Stimulated activated CD8-positive, alpha-beta memory T cell treated with anti-CD3 and anti-CD28 coated beads, Interleukin-4, amount 100 ng/mL, for 1 hour (primary cell): ENCODE measurements at places on chromosomes 12 and 14.

DNA sequence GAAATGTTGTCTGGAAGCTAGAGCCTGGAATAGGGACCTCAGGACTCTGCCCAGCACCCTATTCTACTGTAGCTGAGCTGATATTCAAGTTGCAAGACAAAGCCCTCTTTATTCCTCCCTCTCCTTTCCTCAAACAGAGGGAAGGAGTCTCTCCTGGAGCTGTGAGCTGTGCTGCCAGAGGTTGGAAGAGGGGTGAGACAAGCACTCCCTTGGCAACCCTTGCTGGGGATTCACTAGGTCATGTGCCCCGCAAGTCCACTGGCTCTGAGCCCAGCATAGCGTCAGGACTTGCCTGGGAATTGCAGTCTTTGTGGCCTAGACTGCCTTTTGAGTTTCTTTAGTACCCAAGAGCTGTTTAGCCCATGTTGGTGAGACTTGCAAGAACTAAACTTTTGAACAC lies 11.4 kb upstream of the ASCL1 start:
- DNase-seq = no peak

DNA sequence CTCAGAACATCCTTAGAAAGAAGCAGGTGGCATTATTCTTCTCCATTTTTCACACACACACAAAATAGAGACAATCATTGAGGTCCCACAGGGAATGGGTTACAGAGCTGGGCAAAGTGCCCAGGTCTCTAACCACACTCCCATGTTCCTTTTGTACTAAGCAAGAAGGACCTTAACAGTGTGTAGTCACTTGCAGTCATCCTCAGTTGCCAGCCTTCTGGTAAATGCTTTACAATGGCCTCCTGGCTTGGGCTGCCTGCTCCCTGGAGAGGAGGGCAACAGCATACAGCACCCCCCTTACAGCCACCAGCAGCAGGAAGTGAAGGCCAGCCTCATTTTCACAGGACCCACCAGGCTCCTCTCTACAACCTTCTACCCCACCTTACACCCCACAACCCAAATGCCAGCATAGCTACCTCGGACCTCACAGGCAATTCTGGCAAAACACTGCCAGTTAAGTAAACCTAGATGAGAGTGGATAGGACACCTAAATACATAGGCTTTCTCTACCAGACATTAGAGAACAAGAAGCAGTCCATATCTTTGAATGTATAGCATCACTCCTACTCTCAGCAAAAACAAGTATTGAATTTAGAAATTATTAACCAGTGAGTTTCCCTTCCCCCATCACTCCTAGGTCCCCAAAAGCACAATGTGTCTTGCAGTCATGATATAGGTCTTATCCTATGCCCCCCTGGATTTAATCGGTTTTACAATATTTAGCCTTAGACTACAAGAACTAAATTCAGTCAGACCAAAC lies 88.1 kb downstream of the PPP2R5E start:
- no peak for DNase-seq

GRCh38 chr12:39503439-39503838 lies 60.5 kb upstream of the KIF21A start:
- DNase-seq = no peak

DNA sequence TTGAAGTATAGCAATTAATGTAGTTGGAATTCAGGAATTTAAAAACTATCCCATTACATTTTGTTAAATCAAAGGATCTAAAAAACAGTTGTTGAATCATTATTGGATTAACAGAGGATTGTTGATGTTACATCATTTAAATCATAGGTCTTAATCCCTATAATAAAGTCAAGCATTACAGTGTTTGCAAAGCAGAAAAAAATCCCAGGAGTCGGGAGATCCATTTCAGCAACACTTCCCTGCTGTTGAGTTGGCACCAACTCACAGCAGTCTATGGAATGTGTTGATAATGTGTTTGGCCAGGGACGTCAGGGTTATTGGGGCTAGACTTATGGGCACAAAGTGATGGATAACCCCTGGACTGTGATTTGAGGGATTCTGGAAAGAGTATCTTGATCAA lies 99.1 kb upstream of the TMTC1 start:
- no peak for DNase-seq

GRCh38 chr12:58916921-58917511 lies 3.3 kb downstream of the LRIG3 start:
- DNase-seq = no peak
